SW 1271 (cell line): ENCODE measurements at places on chromosomes 5 and 9.

GRCh38 chr5:179798771-179799643 lies 5.2 kb downstream of the LTC4S start:
- DNase-seq = no peak

DNA sequence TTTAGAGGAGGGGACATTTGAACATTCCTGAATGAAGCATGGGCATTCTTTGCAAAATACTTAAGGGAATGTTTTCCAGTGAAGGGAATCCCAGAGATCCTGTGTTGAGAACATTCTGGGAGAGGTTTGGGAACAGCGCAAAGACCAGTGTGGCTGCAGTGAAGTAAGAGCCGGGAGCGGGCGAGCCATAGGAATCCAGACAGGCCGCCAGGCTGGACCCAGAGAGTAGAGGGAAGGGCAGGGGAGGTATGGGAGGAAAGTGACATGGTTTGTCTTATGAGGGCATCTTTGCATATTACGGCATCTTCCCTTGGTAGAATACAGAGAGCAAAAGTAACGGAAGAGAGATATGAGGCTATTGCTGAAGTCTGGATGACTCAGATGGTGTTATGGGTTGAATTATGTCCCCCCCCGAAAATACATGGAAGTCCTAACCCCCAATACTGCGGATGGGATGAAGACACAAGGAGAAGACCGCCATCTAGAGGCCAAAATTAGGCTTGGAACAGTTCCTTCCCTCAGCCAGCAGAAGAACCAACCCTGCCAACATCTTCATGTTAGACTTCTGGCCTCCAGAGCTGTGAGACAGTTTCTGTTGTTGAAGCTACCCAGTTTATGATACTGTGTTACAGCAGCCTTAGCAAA lies 268.2 kb downstream of the MAST4 start:
- DNase-seq = no peak

- DNase-seq = no peak
Measured at GRCh38 chr5:158810615-158811014, 289.1 kb downstream of the EBF1 start.

- DNase-seq = no peak
Measured at GRCh38 chr5:159779481-159779880, 136.8 kb upstream of the ADRA1B start.

DNA sequence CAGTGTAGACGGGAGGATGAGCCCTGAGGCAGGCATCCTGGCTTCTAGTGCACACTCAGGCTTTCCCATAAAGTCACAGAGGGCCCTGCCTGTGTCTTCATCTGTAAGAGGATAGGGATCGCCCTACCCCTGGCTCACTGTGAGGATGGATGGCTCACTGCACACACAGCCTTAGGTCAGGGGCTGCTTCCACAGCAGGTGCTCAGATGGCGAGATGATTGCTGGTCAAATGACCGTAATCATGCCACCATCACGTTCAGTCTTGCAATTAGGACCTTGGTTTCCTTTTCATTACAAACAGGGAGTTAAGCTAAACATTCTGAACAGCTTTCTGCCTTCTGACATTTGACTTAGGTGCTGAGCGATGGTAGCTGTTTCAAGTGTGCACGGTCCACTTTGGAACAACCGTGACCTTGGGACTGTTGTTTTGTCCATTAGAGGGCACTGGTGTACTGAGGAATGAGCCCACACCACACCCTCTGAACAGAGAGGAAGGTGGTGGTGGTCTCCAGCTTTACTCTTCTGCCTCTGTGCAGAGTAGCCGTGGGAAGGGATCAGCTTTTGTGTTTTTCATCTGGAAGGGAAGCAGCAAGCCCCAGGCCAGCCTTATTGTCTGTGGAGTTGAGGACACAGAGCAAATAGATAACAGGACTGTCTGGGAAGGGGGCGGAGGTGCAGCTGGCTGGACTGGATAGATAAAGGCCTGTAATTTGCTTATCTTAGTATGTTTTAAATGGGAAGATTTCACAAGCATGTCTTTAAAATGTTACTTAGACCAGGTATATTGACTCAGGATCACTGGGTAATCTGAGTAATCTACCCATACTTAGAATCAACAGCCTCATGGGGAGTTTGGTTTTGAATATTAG lies 183.1 kb downstream of the TRIO start:
- DNase-seq = no peak

GRCh38 chr5:155082401-155082800 lies 68.8 kb downstream of the KIF4B start:
- DNase-seq = peak; percentile 94

- DNase-seq = no peak
Measured at GRCh38 chr5:153900703-153901395, 137.9 kb downstream of the FAM114A2 start.

GRCh38 chr5:42360056-42360455 lies 63.2 kb upstream of the GHR start:
- DNase-seq = no peak

GRCh38 chr5:2148312-2149194 lies 265.8 kb upstream of the IRX4 start:
- no peak for DNase-seq

GRCh38 chr9:33136721-33137670 lies 30.1 kb downstream of the B4GALT1 start:
- no peak for DNase-seq
